ENCODE measurements at places on chromosomes 12 and 14.

DNA sequence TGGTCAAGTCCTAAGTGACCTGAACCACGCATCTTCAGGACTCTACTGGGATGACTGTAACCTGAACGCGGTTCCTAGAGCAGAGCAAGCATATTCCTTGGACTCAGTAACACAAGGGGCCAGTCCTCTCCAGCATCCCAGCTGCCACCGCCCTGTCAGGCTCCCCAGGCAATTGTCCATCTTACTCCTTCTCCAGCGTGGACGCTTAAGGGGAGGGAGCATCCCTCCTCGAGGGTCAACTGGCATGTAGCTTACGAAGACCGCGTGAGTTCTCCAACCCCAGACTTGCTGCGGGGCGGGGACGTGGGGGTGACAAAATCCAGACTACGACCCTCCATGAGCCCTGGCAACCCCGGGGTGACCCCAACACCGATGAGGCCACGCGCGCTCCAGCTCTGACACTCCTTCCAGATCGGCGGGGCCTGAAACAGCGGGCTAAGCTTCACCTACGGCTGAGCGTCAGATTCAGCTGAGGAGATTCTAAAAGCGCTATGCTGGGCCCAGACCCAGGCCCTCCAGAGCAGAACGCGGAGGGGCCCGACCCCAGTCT, 846 bp upstream of the MTHFD1 start:
- DNase-seq, result no peak

DNA sequence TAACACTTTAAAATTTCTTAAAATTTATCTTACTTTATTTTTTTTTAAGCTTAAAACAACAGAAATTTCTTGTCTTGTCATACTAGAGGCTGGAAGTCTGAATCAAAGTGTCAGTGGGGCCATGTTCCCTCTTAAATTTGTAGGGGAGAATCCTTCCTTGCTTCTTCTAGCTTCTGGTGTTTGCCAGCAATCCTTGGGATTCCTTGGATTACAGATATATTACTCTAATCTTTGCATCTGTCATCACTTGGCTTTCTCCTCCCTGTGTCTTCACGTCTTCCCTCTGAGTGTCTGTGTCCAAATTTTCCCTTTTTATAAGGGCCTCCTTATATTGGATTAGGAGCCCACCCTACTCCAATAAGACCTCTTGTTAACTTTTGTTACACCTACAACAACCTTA, 135.6 kb upstream of the PTPRB start:
- no peak for DNase-seq

DNA sequence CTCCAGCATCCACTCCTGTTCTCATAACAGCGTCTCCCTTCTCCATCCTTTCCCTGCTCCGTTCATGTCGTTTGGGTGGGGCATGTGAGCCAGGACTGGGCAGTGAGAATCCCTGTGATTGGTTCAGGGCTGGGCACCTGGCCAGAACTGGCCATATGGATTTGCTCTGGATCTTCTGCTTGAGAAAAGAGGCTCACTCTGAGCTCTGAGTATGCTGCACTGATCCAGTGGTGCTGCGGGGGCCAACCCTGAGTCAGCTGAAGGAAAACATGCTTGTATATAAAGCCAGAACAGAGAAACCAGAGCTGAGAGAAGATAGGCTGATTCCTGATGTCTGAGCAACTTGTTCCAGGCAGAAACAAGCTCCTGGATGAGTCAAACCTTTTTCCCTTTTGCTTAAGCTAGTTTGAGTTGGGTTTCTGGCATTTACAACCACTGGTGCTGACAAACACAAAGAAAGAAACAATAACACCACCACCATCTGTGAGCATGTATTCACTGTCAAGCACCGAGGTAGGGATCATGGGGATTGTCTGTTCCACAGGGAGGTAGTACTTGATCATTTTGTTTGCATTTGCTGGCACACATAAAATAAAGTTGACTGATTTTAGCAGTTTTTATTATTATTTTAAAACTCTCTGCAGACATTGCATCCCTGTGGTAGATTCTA, 14.0 kb upstream of the HPD start:
- no peak for DNase-seq

GRCh38 chr14:68862954-68863594, 70.2 kb upstream of the ZFP36L1 start:
- DNase-seq, result peak; percentile 92

DNA sequence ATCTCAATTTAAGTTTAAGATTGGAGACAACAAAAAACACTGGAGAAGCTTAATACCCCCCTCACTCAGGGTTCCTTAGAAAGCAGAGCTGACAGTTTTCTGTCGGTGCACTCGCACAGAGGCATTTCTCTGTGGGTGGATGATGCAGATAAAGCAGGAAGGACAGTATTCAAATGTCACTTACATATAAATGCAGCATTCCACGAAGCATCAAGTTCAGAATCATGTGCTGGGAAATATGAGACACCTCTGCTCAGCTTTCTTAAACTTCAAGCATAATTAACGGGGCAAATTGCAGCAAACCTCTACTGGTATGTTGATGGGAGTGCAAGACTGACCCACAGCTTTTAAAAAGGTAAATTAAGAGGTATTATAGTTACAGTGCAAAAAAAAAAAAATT, 68.7 kb downstream of the DICER1 start:
- no peak for DNase-seq

DNA sequence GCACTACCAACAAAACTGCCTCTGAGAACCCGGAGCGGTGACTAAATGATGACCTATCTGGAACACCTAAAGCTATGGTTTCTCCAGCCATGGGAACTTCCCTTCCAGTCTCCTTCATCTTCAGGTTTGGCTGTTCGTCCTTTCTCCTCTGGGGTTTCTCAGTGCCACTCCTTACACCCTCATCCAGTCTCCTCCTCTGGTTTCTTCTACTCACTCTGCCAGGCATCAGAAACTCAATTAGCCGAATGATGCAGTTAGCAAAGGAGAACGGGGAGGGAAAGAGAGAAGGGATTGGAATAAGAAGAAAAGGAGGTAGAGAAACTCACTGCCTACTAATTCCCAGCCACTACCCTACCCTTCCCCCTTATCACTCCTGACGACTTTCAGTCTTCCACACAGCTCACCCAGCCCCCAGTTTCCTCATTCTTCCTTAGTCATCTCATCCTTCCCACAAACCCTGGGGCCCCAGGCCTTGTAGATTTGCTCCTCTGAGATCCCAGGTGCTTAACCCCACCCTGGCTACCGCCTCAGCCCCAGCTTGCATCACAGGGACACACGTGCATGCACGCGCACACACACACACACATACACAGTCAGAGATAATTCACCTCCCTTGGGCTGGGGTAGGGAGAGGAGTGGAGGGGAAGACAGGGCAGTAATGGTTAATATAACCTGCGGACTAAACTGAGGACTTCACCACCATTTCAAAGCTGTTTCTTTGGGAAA, 13.0 kb downstream of the FGD6 start:
- no peak for DNase-seq

- DNase-seq, result peak; percentile 73
Measured at GRCh38 chr12:46675736-46676135, 150.1 kb downstream of the SLC38A4 start.

DNA sequence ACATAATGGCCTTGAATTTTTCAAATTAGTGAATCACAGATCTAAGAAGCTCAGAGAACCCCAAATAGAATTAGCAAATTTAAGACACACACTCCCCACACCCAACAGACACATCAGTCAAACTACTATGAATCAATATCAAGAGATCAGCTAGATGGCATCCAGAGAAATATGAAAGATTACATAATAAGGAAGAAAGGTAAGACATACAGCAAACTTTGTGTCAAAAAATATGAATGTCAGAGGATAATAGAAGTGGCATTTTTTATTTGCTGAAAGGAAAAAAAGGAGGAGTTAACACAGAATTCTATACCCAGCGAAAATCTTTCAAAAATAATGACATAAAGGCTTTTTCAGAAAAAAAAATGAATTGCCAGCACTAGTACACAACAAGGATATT, 110.5 kb upstream of the COCH start:
- no peak for DNase-seq
